ENCODE measurements at places on chromosomes 7 and 10.

- DNase-seq = no peak
Measured at GRCh38 chr7:12469568-12469967, 65.9 kb upstream of the VWDE start.

GRCh38 chr7:69516238-69516820 is 81.9 kb upstream of the AUTS2 start:
- DNase-seq = no peak

- DNase-seq = no peak
Measured at GRCh38 chr10:15879663-15880062, 19.4 kb upstream of the MINDY3 start.

GRCh38 chr10:31321396-31321941 is 2.5 kb downstream of the ZEB1 start:
- no peak for DNase-seq

- DNase-seq = no peak
Measured at GRCh38 chr7:129009437-129009836, 45.5 kb downstream of the TNPO3 start.

DNA sequence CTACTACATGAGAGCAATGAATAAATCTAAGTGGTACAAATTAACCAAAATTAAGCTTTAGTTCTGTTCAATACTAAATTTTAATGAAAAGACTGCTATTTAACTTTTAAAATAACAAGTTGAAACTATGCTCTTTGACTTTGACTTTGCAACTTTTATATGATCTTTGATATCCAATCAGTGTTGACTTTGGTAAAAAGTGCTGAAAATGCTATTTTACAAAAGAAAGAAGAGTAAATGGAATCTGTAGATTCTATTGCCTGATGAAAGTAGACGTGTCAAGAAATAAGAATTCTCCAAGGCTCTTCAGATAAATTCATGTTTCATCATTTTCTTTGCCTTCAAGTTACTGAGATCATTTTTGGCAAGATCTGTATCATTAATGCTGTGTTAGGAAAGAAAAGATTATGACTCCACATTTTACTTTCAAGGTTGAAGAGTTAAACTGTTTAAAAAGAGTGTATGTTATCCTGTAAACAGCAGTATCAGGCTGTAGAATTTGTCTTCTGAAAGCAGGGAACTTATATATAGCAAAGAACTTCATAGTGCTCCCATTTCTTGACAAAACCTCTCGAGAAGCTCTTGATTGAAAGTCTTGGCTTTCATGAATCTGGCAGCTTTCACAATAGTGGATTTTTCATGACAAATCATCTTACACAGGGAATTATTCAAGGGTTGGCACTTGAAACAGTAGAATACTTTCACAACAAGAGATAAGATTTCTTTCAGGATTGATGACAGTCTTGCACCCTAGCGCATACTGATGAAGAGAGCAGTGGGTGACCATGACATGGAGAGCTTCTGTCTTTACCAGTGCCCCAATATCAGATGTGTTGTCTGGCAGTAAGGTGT is 72.1 kb downstream of the PTEN start:
- no peak for DNase-seq

DNA sequence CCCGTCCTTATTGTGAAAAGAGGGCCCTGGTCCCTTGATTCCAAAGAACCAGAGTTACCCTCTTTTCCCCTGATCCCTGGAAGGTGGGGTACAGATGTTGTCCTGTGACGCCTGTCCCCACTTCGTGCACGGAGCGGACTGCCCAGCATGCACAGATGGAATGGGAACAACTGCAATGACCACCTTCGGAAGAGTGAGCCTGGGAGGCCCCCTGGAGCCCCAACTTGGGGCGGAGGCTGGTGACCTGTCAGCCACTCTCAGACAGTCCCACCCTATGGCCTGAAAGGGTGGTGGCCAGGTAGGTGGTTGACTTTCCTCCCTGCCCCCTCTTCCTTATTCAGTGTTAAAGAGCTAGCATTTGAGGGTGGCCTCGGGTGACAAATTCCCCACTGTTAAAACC is 196.6 kb upstream of the GALNT17 start:
- no peak for DNase-seq

DNA sequence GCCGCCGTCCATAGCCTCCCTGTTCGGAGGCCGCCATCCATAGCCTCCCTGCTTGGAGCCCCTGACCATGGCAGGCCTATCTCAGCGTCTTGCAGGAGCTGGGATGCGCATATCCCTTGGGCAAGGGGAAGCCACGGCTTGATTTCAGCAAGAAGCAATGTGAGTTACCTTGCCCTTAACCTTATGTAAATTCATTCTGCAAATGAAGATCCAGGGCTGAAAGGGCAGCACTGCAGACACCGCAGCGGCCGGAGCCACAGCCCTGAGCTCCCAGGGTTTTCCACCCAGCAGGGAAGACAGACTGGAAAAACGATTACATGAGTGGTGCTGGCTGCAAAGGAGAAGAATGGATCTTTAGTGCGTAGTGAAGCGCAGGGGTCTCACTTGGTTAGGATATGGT is 95.8 kb downstream of the SEC61G start:
- no peak for DNase-seq

- DNase-seq = no peak
Measured at GRCh38 chr7:30420662-30421061, 57.9 kb downstream of the NOD1 start.

DNA sequence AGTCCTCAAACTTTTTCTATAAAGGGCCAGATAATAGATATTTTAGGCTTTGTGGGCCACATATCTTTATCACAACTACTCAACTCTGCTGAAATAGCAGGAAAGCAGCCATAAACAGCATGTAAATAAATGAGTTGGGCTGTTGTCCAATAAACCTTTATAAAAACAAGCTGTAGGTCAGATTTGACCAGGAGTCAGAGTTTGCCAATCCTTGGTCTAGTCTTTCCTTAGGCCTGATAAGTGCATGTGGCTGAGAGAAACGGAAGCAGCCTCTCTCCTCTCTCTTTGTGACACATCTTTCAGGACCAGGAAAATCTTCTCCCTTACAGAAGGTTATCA is 724.5 kb downstream of the GRID1 start:
- no peak for DNase-seq

- DNase-seq = no peak
Measured at GRCh38 chr7:46206476-46207060, 285.5 kb upstream of the IGFBP3 start.

GRCh38 chr7:106421181-106421762 is 136.5 kb upstream of the NAMPT start:
- DNase-seq = no peak

GRCh38 chr10:58813573-58813972 is 300.9 kb downstream of the BICC1 start:
- no peak for DNase-seq

GRCh38 chr7:21281193-21281592 is 146.7 kb upstream of the SP4 start:
- no peak for DNase-seq

GRCh38 chr10:20343036-20343435 is 526.8 kb downstream of the PLXDC2 start:
- no peak for DNase-seq

DNA sequence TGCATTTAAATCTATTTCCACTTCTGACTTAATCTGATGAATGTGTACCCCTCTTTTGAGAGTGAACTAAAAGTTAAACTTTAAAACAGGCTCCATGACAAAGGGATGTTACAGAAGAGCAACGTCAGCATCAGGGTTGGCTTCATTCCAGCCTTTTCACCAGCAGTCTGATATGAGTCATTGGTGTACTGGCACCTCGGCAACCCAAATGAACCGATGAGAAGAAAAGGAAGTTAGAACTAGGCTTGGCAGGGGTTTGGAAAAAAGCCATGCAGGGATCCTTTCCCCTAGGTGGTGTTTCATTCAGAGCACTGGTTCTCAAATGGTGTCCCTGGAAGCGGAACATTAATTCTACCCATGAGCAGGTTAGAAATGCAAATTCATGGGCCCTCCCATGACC is 53.6 kb downstream of the SEC61G start:
- no peak for DNase-seq

DNA sequence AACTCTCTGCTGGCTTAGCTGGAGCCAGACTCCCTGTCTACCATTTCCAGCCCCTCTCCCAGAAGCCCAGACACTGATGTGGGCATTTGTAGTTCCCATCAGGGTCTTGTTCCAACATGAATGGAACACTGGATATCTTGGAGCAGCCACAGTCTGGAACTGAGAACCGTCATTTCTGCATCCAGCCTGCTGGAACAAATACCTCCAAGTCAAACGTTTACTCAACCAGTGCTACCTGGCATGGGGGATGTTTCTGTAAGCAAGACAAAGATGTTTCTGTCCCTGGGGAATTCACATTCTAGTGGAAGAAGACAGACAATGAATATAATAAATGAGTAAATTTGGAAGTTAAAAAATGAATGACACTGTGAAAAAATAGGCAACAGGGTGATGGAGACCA is 70.8 kb upstream of the ZNF438 start:
- no peak for DNase-seq

- DNase-seq = no peak
Measured at GRCh38 chr7:55148571-55148970, 129.8 kb downstream of the EGFR start.

DNA sequence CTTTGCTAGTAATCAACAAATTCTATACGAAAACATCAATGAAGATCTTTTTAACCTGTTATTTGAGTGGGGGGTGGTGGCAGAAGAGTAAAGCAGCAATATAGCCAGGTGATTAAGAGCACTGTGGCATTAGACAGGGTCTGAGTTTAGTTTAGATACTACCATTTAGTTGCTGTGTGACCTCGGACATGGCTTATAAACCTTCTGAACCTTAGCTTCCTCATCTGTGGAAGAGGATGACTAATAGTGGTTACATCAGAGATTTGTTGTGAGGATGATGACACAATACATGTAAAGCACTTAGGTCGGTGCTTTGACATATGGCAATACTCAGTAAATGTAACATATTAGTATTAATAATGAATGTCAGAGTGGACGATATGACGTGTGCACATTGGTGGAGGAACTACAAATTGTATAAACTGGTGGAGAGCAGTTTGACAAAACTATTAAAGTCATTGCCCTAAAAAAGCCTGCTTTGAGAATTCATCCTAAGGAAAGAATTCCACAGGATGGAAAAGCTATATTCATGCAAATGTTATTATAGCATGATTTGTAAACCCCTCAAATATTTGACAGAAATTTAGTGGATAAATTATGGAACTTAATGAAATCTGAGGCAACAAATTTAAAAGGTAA is 24.3 kb downstream of the SPAG6 start:
- no peak for DNase-seq

DNA sequence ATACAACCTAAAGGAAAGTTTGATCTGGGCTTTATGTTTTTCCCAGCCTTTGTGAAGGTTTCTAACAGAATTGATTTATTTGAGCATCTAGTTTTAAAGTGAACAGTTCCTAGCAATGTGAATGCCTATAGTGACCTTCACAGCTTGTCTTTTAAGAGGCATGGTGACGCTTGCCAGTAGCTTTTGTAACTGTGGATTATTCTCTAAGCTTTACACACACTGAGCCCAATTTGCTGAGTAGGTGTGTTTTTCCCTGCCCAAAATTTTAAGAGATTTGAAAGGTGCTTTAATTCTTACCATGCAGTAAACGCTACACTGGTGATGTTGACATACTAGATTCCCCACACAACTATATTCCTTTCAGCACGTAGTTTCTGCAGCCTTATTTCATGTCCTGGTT is 420.2 kb upstream of the AKR1E2 start:
- no peak for DNase-seq

DNA sequence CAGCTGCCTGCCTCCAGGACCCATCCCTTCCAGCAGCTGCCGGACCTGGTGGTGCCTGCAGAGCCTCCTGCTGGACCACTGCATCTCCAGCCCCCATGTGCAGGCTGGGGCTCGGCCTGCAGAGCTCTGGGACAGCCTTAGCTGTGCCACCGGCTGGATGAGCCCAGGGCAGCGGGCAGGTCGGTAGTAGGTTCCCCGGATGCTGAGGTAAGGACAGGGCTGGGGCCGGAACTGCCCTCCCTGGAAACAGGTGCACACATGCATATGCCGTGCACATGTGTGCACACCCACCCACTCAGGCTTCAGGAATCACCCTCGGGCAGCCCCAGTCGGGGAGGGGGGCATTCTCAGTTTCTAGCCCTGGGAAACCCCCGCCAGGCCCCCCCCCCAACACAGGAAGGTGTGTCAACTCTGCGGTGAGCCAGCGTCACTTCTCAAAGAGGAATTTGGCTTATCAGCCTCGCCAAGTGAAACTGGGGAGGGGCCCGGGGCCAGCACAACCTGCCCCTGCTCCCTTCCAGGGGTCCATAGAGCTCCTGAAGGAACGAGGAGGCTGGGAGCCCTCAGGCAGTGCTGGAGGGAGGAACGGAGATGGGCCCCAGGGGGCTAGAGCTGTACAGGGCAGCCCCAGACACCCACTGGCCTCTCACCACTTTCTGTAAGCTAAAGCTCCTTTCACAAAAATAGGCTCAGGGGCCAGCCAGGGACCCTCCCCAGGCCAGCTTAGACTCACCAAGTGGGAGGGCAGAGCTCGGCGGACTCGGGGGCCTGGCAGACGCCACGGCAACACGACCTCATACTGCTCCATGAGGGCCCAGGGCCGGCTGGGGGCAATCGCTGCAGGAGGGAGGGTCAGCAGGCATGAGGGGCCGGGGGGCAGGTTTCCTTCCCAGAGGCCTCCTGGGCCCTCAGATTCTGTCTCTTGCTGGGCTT is 1.7 kb downstream of the ADAM8 start:
- peak; percentile 56 for DNase-seq

DNA sequence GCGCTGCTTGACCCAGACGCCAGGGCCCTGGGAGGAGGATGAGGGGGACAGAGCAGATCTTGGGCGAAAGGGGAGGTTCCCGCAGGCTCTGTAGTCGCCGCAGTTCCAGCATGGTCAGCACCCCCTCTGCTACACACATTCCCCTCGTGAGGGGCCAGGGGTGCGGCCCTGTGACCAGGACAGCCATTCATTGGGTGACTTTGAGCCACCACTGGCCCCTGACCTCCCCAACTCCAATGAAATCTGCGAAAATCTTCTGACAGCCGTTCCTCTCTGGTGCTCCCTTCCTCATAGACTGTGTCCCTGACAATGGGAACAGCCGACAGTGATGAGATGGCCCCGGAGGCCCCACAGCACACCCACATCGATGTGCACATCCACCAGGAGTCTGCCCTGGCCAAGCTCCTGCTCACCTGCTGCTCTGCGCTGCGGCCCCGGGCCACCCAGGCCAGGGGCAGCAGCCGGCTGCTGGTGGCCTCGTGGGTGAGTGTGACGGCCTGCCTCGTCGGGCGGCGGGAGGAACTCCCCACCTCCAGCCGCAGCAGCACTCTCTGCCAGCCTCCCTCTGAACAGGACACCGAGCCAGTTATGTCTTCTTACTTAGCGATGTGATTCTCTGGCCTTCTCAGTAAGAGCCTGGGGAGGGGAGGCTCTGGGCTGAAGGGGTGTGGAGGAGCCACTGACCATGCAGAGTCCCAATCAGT is 825 bp downstream of the TMEM176A start:
- DNase-seq = no peak

- no peak for DNase-seq
Measured at GRCh38 chr7:155363852-155364600, 66.3 kb downstream of the INSIG1 start.

- DNase-seq = no peak
Measured at GRCh38 chr7:137791930-137792329, 54.8 kb downstream of the DGKI start.

All from activated CD8-positive, alpha-beta memory T cell treated with anti-CD3 and anti-CD28 coated beads for 1 hour (primary cell).